ENCODE measurements at places on chromosomes 11 and 22.

DNA sequence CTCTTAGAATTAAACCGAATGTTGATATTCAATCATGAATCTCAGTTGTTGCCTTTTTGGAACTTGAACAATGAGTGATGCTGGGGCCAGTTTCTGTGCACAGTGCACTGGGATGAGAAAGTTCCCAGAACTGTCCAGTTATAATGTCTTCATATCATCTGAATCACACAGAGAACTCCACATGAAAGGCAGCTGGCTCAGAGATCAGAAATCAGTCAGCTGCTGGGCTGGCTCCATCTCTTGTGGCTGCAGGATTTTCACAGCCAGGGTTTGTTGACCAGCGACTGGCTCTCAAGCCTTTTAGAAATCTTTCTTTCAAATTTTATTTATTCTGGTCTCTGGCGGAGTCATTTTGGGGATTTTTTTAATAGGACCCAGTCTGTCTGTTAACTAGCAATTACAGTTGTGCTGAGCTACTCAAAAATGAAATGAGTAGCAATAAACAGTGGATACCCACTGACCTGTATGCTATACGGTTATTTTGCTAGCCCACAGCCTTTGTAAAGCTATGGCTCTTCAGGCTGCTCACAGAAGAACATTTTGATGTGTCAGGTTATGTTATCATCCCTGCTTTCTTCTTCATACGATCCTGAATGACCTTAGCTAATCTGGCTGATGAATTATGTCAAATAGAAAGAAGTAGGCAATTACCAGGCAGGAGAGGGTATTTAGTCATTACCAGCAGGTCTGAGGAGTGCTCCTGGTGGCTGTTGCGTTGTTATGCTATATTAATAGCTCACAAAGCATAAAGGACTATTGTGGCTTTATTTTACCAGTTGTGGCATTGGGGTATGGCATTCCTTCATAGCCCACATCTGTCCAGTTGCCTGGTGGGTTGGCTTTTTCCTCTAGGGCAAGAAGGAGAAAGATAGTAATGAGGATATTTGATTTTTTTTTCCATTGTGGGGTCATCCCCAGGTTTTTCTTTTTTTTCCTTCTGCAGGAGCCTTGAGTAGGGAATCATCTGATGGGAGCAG is 3.6 kb downstream of the FAT3 start:
- DNase-seq: no peak

GRCh38 chr11:34749666-34750659 is 129.1 kb downstream of the EHF start:
- DNase-seq: peak; percentile 58

DNA sequence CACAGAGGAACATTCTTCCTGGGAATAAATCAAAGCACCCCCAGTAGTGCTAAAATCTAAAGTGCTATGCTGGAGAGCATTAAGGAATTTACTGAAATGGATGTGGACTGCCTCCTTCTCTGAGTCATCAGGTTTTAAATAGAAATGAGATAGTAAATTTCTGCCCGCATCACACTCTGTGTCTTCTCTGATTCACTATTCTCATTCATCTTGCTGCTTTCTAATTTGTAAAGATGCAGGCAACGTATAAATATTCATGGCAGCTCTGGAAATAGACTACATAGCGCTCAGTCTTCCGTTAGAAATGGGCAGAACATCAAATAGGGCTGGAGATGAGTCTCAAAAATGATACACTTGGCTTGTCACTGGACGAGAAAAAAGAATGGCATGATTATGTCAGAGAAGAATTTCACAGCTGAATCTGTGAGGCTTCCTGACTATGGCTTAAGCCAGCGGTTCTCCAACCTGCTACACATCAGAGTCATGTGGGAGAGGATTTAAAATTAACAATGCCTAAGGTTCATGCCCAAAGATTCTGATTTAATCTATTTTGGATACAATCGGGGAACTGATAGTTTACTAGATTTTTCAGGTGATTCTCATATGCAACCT is 178.2 kb downstream of the LRRC4C start:
- DNase-seq: peak; percentile 1

GRCh38 chr22:35407362-35407761 is 7.4 kb downstream of the MCM5 start:
- DNase-seq: no peak

GRCh38 chr11:117614728-117615127 is 182.3 kb downstream of the DSCAML1 start:
- DNase-seq: no peak

- no peak for DNase-seq
These were observed 15.8 kb downstream of the CD82 start for GRCh38 chr11:44581246-44581645.

GRCh38 chr22:25492841-25493734 is 71.4 kb upstream of the GRK3 start:
- DNase-seq: no peak

DNA sequence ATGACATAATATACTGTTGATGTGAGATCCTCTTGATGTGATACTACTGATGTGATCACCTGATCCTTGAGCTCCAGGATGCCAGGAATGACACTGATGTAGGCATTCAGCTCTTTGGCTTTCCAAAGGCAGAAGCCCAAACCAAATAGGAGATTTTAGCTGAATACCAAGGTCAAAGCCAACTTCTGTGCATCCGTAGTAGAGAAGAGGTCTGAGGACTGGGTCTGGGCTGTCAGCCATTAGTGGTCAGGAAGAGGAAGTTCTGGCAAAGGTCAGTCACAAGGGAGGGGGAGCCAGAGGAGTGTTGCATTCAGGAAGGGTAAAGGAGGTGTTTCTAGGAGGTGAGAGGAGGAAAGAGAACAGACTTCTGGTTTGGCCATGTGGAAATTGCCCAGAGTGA is 53.4 kb upstream of the PARVG start:
- no peak for DNase-seq

GRCh38 chr11:73325036-73325981 is 17.2 kb downstream of the ARHGEF17 start:
- no peak for DNase-seq

GRCh38 chr22:34038801-34039555 is 118.7 kb upstream of the LARGE1 start:
- DNase-seq: no peak

DNA sequence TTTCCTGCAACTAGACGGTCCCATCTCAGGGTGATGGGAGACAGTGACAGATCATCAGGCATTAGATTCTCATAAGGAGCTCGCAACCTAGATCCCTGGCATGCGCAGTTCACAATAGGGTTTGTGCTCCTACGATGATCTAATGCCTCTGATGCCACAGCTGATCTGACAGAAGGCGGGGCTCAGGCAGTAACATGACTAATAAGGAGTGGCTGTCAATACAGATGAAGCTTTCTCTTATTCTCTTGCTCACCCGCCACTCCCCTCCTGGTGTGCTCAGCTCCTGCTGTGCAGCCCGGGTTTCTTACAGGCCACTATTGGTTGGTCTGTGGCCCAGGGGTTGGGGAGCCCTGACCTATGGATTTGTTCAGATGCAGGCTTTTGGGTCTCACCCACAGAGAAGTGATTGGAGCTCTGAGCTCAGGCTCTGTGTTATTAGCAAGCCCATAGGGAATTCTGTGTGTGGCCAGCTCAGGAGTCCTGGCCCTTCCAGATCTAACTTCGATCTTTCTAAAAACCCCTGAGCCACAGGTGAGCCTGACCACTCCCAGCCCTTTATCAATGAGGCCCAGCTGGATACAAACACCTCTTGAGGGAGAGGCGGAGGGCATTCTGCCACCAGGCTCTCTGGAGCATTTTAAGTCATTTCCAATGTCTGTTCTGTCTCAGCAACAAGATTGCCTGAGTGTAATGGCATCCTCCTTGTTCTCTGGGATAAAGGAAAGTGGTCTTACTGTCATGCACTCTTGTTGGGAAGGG is 351.8 kb downstream of the BUD13 start:
- DNase-seq: no peak

DNA sequence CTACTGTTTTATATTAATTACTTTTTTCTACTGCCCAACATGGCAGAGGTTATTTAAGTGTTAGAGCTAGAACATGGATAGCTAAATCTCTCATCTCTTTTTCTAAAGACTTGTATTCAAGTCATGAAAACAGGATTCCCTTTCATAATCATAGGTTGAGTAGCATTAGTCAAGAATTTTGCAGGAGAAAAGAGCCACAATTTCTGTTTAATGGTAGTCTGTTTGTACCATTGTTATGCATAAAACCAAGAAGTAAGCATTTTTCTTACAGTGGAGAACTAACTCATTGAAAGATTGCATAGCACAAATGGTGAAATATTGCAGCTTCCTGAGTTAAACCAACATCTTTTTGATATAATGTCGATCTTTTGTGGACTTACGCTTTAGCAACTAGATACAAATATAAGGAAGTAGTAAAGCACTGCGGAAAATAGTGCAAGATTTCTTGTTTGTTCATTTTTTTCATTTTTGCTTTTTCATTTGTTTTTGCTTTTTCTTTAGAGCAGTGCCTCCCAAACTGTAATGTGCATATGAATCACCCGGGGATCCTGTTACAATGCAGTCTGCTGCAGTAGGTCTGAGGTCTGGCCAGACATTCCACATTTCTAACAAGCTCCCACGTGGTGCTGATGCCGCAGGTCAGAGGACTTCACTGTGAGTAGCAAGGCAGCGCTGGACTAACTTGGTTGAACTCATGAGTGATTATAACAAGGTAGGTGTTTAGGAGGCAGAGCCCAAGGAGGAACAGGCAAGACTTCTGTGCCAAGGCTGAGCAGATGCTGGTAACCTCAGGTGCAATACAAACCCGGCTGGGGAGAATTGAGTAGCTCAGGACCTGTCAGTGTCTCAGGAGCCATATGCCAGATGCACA is 4.6 kb downstream of the ETS1 start:
- peak; percentile 79 for DNase-seq

GRCh38 chr22:39718921-39719475 is 148.4 kb downstream of the CACNA1I start:
- DNase-seq: no peak

GRCh38 chr11:12523180-12523924 is 146.0 kb downstream of the PARVA start:
- no peak for DNase-seq

DNA sequence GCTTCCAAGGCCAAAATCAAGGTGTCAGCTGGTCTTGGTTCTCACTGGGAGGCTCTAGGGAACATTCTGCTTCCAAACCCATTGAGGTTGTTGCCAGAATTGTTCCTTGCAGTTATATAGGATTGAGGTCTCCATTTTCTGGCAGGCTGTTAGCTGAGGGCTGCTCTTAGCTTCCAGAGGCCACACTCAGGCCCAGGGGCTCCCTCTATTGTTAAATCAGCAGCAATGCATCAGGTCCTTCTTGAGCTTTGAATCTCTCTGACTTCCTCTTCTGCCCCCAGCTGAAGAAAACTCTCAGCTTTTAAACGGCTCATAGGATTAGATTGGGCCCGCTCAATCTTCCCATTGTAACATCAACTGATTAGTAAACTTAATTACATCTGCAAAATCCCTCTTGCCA is 39.3 kb upstream of the BSX start:
- no peak for DNase-seq

- DNase-seq: no peak
These were observed 143.2 kb upstream of the GRIA4 start for GRCh38 chr11:105466582-105467228.

- no peak for DNase-seq
These were observed 5.3 kb downstream of the SIDT2 start for GRCh38 chr11:117183724-117184349.

DNA sequence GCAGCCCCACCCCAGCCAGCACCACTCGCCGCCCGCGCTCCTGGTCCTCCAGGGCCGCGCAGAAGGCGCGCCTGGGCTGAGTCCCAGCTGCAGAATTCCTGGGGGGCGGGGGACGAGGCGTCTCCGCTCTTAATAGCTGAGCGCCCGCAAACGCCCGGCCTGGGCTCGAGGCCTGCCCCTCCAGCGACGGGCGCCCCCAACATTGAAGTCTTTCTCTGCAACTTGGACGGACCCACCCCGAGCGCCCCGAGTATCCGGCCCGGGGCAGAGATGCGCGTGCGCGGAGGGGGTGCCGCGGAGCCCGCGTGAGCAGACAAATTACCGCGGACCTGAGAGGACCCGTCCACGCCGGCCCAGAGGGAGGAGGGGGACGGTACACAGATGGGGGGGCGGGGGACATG is 6.7 kb upstream of the SYT7 start:
- no peak for DNase-seq

GRCh38 chr22:39960791-39961746 is 872 bp downstream of the TMA7B start:
- DNase-seq: peak; percentile 5

DNA sequence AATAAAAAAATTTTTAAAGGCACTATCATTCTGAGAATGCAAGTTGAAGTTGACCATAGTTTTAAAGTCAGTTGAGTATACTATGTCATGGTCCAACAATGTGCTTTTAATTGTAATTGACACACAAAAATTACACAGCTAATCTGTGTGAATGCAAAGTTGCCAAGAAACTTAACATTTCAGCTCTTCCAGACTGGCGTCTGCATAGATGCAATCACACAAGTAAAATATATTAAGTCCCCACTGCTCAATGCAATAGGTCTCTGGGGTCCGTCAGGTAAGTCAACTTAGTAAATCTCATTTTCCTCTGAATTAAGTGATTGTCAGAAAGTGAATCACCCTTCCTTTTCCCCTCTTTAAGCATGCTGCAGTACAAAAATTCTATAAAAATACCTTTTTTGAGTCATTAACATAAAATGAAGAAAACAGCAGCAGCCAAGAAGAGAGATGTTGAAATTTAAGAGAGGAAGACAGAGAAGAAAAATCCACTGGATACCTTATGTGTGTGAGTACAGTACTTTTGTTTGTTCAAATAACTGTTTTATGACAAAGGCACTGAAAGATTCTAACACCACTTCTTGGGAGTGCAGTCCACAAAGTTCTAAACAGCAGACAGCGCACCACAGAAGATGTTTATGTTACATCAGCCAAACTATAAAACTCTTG is 5.1 kb downstream of the FZD4 start:
- DNase-seq: no peak

Measured in GM04503 (cell line).